ENCODE measurements at places on chromosomes 13 and 19. TPM values are rescaled to one million over a fixed set of nuclear protein-coding genes. Genes with fewer than 3 reads are reported as not detected.

EBI3 gene
- total RNA-seq: 1.1 TPM

CACNA1A gene
- total RNA-seq: 25.7 TPM

LPAR6 gene
- 0.84 TPM for total RNA-seq

SIGLEC5 gene
- not detected for total RNA-seq

TMPRSS9 gene
- total RNA-seq: 0.33 TPM

FCGBP gene
- 3.1 TPM for total RNA-seq

SRRM5 gene
- 0.25 TPM for total RNA-seq

ACER1 gene
- total RNA-seq: not detected

ZNF99 gene
- not detected for total RNA-seq
